ENCODE measurements at places on chromosomes 3 and 15.

GRCh38 chr15:29972051-29972450 is 110.7 kb upstream of the GOLGA8J start:
- no peak for DNase-seq

DNA sequence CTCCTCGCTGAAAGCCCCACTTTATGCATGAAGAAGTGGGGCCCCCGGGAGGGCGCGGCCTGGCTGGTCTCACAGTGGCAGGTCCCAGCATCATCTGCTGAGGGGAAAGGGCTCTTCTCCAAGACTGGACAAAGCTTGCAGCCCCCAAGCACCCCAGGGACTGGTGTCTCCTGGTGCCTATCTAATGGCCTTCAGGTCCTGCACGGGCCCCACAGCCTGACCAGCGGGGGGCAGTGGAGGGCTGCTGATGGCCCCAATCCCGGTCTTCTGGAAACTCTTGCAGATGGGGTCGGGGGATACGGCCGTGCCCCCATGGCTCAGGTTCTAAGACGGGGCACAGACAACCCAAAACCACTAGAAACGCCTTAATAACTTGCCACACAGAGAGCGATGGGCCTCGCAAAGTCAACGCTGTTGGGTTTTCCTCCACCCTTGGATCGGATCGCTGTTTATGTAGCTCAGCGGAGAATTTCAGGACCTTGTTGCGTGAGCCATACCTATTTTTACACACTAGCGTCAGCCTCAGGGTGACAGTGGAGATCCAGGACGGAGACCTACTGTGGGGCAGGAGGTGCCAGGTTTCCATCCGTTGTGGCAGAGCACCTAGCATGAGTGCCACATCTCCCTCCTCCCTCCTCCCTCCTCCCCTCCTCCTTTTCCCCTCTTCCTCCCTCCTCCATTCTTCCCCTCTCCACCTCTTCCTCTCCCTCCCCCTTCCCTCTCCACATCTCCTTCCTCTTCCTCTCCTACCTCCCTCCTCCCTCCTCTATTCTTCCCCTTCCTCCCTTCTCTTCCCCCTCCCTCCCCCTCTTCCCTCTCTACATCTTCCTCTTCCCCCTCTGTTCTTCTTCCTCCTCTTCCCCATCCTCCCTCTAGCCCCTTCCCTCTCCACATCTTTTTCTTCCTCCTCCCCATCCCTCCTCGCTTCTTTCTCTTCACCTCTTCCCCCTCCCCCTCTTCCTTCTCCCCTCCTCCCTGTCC is 79.3 kb upstream of the ALDH1L1 start:
- DNase-seq = no peak

DNA sequence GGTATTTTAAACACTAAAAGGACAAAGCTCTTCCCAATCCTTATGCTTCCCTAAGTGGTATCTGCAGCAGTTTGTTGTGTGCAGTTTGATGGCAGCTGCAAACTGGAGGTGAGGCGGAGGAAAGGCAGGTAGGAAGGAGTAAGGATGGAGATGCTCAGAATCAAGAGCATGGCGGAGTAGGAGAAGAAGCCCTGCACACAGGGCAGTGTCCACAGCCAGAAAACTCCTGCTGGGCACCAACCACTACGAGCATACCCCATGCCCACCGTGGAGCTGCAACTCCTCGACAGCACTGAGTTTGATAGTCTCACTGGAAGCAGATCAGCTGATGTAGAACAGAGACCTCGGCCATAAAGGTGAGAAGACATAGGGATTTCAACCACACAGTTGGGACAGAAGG is 30.3 kb upstream of the ESYT3 start:
- DNase-seq = no peak

DNA sequence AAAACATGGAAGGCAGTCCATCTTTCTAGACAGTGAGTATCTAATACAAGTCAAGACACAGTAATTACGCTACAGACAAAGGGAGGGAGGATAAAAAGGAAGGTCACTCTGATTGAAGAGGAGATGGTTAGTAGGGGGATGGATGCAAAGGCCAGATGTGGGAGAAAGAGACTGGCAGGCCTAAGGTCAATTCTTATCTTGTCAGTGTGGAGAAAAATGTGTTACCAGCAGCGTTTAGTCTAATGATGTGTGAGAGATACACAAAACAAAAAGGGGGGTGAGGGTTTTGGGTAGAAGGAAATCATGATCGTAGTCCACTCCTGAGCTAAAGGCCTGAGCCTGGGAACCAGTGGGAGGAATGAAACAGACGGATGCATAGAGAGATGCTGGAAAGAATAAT is 46.7 kb downstream of the RFTN1 start:
- no peak for DNase-seq

- DNase-seq = peak; percentile 11
Measured at GRCh38 chr15:39578851-39579486, 1.9 kb upstream of the THBS1 start.

DNA sequence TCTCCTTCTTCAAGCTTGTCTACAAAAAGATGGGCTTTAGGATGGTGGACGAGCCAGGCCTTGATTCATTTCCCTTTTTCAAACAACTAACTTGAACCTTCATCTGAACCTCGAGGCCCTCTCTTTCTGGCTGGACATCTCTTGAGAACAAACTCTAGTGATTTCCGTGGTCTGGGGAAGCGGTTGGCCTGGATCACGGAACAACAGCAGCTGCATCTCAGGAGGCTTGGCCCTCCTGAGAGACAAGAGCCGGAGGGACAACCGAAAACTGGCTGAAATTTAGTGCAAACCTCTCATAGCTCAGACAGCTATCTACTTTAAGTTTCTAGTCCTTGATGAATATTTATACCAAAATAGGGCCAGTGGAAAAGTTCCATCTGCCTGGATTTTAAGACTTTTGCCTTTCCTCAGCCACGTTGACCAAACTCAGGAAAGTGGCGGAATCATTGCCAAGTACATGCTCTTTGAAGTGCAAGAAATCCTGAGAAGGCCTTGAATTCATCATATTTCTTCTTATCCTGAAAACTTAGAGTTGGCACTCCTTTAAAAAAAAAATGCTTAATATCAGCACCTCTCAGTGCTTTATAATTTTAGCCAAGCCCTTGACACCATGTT is 14.5 kb downstream of the LMCD1 start:
- no peak for DNase-seq

DNA sequence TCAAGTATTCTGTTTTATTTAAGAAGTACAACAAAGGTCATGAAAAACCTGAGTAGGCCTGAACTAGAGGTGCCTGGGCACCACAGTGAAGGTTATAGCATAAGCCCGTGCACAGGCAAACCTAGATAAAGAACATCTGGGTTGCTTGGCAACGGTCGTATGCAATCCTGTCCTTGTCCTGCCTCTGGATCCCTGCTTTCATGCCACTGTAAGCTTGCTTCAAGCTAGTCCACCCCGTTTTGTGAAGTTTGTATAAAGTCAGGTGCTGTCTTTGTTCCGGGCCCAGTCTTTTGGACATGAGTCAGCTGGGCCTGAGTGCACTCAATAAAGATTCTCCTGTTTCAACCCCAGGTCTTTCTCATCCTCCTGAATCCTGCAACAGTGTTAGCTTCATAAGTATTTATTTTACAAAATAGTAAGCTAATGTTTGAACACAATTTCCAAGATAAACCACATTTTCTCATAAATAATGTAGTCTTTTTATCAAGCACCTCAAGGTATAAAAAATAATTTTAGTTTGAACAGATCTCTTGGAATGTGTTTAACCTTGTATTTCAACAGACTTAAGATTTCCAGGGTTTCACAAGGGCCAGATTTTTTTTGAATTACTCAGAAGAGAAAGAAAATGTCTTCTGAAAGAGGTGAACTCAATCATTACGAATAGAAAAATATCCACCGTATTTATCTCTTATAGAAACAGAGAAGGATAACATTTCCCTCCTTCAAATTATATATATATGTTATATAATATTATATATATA is 14.3 kb upstream of the SLC9C1 start:
- DNase-seq = no peak

GRCh38 chr3:79930196-79930595 is 162.4 kb upstream of the ROBO1 start:
- no peak for DNase-seq

GRCh38 chr15:59994888-59995557 is 9.1 kb upstream of the FOXB1 start:
- DNase-seq = no peak

GRCh38 chr3:48919215-48920138 is 835 bp downstream of the ARIH2 start:
- DNase-seq = no peak

DNA sequence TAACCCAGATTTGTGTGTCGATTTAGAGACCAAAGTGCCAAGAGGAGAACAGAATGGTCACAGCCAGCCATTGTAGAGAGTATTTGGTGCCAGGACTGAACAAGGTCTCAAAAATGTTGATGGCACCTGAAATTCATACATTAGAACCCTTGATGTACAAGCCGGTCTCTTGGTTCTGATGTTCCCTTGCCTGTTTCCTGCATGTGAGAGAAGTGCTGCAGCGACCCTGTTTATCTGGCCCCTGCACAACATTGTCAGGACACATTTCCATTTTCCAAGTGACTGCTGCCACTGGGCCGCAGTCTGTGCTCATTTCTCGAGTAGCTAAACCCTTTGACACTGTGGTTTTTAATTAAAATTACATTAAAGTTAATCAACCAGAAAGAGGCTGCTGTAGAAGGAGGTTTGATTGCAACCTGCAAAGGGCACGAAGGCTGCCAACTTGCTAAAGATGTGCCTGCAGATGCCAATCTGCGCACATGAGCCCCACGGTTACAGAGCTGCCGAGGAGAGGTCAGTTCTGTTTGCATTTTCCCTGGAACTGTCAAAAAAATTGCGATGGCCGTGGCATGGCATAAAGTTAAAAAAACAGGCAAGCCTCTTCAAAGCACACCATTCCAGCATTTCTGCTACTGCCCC is 136.4 kb upstream of the CMC1 start:
- DNase-seq = no peak

- DNase-seq = no peak
Measured at GRCh38 chr15:33113666-33114373, 80.7 kb downstream of the FMN1 start.

DNA sequence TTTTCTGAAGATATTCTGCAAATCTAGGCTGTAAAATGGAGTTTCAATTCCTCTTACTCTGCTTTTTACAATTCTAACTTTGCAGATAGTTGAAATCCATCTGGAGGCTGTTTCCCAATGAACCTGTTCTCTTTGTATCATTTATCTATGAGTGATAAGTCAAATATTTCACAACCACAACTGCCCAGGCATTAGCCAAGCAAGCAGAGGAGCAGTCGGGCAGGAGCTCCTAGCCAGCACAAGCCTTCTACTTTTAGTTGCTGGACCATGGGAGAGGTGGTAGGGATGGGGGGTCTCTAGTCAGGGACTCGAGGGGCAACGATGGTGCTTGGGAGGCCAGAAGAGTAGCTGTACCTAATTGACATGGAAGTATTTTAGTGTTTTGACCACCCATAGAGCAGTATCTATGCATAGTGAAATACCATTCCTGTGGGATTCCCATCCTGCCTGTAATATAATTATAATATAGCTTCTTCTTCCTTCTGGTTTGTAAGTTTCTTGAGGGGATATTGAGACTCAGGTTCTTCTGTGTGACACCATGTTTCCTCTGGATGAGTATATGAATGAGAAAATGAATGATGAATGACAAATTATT is 353.5 kb upstream of the IL12A start:
- DNase-seq = no peak

DNA sequence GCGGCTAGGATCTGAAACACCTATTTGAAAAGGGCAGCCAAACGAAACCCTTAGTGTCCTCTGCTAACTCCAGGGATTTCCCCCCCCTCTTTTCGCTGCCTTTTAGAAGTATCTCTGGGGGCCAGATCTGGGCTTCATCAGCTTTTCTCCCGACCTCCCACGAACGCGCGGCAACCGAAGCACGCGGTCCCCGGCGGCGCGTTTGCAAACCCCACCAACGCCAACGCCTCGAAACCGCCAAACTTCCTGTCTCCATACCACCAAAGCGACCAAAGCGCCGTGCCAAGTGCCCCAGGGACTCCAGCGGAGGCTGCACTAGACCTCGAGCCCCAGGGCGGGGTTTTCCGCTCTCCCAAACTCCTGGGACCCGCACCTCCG is 155.8 kb upstream of the FRMD4B start:
- no peak for DNase-seq

DNA sequence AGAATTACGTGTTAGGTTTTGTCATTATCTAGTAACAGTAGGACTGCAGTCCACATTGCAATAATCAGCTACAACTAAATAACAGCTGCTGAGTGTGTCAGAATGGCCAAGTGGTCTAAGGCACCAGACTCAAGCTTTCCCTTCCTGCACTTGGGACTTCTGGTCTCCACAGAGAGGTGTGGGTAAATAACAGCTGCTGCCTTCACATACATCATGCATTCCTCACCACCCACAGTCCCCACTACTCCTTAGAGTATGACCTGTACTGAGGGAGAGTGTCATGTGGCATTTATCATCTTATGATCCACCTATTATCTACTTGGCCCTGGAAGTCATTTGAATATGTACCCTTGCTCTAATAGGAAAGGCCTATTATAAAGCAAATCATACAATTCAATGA is 22.2 kb upstream of the ZMAT3 start:
- no peak for DNase-seq

GRCh38 chr3:101732240-101732641 is 7.8 kb downstream of the CEP97 start:
- DNase-seq = no peak

DNA sequence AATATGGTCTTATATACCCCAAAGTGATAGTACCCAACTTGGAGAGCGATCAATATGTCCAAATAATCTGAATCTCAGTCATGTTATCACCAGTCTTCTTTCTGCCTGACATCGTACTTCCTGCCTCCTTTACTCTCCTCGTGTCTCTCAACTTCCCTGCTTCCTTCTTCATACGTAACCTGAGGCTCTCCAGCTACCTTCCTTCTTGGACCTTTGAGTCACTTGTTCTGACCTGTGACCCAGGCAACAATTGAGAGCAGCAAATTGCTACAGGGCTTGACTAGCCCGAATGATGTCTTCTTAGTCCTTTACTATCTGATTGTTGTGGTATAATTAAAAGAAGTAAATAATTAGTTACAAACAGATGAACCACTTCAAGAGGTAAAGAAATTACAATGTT is 145.9 kb upstream of the MBNL1 start:
- DNase-seq = no peak

DNA sequence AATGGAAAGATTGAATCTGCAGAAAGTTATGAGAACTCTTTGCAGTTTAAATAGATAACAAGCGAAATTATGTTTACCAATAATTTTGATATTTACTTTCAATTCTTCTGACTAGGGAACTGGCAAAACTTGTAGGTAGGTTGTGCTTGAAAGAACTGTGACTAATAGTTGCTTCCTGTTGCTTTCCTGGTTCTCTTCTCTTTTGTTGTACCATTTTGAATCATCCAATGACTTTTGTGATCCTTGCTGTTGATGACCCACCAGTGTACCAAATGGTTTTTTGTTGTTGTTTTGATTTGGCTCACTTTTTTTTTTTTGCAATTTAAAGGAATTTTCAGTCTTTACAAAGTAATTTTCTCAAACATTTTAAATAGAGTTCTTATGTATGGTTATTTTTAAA is 64.9 kb upstream of the DCBLD2 start:
- no peak for DNase-seq

DNA sequence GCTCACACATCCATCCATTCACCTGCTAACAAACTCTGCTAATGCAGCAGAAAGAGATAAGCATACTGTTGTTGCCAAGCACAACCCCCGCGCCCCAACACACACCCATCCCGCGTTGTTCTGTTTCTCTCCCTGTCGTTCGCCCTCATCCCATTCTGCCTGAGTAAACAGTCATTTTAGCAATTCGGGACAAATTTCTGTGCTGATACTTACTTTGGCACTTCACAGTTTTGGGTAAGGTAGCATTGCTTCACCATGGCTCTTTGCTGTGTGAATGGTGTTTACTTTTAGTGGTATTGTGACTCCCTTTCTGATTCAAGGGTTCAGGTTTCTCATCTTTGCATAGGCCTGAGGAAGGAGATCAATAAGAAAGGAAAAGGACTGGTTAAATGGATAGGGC is 149.7 kb downstream of the AKAP13 start:
- no peak for DNase-seq
